NCI-H187 (cell line): ENCODE measurements at places on chromosomes 1 and 21.

DNA sequence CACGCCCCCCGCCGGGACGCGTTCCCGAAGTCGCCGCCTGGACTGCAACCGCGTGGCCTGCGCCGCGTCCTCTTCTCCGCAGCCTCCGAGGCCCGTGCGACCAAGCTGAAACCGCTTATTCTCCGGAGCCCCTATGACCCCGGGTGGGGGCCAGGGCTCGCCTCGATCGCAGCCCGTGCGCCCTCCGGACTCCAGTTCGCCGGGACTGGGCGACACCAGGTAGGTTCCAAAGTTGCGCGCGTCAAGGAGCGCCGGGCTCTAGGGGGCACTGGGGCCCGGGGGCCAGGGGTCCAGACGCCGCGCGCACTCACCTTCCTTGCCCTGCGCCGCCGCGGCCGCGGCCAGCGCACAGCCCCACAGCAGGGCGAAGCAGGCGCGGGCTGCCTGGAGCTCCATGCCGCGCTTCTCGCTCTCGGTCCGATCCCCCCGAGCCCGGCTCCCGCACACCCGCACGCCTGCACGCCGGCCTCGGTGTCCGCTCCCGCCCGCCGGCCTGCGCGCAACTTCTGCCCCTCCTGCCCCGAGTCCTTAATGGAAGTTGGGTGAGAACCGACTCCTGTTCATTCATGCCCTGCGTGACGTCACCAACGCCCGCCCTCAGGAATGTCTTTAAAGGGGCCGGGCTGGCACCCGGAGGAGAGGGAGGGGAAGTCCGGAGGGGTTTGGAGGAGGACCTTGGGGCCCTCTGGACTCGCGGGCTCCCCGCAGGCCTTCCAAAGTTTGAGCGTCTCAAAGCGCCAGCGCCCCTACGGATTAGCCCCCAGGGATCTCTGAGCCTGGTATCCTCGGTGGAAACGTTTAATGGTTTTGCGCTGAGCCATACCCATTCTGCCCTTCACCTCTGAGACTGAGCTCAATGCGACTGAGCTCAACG, at the start of gene EPHA2:
EPHA2 (minus strand) TSS at position 533 of the 874 bp plus-strand sequence; CDS start at position 396, 137 bp downstream.
- DNase-seq, result no peak

DNA sequence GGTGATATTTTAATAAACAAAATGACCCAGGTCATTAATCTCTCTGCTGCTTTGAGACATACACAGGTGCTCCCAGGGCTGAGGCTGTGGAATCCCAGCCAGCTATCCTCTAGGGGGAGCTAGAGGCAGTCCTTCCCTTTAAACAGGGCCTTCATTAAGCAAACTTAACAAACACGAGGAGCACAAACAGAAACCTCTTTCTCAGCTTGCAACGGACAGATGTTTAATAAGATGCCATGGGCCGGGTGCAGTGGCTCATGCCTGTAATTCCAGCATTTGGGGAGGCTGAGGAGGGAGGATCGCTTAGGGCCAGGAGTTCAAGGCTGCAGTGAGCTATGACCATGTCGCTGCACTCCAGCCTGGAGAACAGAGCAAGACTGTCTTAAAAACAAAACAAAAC, 106.7 kb downstream of the HIVEP3 start:
- DNase-seq, result peak; percentile 11

DNA sequence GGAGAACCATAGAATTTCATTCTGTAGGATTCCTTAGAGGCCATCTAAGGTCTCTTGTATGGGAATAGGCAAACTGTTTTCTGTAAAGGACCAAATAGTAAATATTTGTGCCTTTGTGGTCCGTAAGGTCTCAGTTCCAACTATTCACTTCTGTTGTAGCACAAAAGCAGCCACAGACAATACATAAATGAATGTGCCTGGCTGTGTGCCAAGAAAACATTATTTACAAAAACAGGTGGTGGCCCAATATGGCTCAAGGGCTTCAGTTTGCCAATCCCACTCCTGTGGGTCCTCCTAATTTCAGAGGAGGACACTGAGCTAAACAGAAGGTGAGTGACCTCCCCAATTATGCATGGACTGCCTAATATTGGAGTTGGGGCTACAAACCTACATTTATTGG, 67.6 kb upstream of the EDEM3 start:
- DNase-seq, result peak; percentile 77

GRCh38 chr1:177780096-177780700, 189.7 kb downstream of the SEC16B start:
- DNase-seq, result peak; percentile 25

- peak; percentile 93 for DNase-seq
Measured at GRCh38 chr1:168466092-168466713, 77.6 kb downstream of the XCL2 start.

DNA sequence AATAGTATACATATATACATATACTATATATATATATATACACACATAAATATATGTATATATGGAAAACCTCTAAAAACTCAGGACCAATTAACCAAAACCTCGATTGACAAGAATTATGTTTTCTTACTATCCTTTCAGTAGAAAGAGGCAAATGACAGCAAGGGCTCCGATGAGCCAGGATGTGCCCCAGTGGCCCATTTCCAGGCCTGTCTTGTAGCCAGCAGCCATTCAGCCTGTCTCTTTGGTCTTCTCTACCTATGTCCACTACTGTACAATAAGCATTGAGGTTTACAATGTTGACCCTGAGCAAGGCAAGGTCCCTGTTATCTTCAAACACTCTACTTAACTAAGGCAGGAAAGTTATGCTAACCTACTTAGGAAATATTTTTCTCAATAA, 9.8 kb downstream of the KCNA2 start:
- no peak for DNase-seq

DNA sequence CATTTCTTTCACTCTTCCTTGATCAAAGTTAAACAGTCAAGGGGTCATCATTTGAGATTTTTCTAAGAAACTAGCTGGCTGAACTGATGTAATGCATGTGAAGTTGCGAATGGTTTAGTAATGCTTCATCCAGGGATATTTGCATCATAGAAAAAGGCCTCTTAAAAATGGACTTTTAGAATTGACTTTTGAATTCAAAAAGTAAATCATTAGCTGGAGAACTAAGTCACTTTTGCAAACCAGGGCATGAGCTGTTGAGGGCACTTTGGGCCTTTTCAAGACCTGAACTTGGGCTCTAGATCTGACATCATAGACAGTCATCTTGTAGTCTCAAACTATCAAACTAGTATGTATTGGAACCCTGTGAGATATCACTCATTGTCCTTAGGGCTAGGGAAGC, 85.0 kb downstream of the GRIK1 start:
- DNase-seq, result no peak

DNA sequence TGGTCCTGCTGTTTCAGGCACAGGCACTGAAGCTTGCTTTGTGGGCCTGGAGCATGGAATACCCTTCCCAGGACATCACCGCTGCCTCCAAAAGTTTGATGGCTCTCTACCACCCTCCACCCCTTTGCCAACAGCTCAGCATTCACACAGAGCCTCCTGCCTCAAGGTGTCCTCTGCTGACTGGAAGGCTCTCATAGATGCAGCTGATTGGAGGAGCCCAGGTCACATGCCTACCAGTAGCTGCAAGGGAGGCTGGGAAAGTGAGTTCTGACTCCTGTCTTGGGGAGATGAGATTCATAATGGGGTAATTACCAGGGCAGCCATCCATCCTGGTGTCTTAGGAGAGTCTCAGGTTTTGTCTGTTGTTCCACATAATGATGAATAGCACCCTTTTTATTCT, 124.8 kb upstream of the GRIK3 start:
- no peak for DNase-seq

GRCh38 chr1:221462345-221462744, 279.5 kb downstream of the DUSP10 start:
- DNase-seq, result no peak

DNA sequence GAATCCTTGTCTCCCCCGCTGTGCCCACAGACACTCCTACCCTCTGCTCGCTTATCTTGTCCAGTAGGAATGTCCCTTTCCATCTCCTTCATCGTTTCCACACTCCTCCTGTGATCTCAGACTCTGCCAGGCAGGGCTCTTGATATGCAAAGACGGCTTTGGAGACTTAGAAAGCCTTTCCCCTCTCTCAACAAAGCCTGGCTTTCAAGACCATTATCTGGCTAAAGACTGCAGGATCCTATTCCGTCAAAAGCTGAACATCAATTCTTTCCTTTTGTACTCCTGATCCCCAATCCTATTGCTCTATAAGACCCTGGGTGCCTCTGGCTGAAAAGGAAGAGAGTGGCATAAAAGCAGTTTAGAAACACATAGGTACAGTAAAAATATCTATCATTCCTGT, 63.9 kb downstream of the SDC3 start:
- no peak for DNase-seq
